ENCODE measurements at places on chromosomes 1 and 21.
A peak's percentile ranks its signal among the peaks of the same experiment; 100 is the strongest.

DNA sequence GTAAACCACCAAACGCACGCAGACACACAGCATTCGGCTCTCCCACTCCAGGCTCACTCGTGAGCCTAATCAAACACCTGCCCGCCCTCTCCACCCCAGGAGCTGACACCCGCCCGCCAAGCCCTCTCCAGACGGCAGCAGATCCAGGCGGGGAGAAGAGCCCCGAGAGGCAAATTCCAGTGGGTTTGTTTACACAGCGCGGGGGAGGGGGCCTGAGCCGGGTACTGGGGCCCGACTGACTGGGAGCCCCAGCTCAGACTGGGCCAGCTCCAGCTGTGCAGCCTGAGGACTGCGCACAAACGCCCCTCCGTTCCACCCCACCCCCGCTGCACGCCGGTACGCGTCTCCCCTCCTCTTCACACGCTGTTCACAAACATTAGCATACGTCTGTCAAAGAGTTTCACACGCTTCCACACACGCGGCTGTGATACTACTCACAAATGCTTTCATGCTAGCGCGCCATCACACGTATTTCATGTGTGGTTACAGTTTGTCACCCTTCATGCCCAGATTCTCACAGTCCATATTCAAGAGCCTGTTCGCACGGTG, 1.0 kb upstream of the EFNA1 start:
- peak; percentile 83 for DNase-seq

DNA sequence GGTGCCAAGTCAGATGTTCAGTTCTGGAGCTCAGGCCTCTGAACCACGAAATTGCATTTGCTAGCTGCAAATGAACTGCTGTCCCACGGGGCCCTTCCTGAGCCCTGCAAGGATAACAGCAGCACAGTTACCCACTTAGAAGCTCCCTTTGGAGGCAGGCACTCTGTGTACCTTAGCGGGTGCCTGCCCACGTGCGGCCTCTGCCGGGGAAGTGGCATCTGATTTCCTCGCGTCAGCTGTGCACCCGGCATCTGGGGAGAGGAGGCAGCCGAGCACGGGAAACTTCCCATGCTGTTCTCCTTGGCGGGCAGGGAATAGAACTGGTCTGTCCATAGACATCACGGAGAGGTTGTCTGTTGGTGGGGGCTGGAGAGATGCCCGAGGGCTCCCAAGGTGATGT, 148.0 kb upstream of the C1orf174 start:
- DNase-seq, result peak; percentile 91

DNA sequence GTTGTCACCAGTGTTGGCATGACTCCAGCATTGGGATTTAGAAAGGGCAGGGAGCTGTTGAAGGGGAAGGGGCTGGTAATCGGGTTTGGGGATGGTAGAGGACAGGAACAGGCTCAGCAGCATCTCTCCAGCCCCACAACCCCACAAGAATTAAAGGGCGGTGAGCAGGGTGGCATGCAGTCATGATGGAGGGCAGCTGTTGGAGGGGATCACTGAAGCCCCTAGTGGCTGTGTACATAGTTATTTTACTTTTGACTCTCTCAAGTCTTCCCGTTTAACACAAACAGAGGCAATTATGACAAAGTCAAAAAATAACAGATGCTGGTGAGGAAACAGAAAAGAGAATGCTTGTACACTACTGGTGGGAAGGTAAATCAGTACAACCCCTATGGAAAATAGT, 213.8 kb downstream of the URB2 start:
- no peak for DNase-seq

GRCh38 chr1:59292562-59292961, 4.3 kb upstream of the FGGY start:
- peak; percentile 19 for DNase-seq

- DNase-seq, result no peak
These were observed 29.8 kb upstream of the NFIA start for GRCh38 chr1:61052395-61053225.

DNA sequence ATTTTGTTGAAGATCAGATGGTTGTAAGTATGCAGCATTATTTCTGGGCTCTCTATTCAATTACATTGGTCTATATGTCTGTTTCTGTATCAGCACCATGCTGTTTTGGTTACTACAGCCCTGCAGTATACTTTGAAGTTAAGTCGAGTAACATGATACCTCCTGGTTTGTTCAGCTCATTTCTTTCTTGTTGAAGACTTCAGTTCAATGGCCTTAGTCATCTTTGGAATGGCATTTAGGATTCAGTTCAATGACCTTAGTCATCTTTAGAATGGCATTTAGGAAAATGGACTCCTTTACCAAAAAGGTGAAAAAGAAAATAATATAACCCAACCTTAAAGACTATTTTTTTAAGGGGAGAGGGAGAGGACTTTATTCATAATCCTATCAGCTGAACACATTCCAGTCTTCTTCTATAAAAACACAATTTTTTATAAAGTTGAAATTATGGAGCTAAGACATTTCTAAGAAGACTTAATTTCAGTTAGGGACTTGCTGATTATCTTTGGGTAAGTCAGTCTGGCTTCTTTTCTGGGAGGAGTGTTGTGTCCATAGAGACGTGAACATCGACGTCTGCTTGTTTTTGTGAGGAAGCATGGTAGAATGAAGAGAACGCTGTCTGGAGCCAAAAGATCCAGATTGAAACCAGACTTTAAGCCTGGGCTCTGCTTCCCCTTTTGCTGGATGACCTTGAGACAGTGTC, 48.3 kb downstream of the DDR2 start:
- no peak for DNase-seq

DNA sequence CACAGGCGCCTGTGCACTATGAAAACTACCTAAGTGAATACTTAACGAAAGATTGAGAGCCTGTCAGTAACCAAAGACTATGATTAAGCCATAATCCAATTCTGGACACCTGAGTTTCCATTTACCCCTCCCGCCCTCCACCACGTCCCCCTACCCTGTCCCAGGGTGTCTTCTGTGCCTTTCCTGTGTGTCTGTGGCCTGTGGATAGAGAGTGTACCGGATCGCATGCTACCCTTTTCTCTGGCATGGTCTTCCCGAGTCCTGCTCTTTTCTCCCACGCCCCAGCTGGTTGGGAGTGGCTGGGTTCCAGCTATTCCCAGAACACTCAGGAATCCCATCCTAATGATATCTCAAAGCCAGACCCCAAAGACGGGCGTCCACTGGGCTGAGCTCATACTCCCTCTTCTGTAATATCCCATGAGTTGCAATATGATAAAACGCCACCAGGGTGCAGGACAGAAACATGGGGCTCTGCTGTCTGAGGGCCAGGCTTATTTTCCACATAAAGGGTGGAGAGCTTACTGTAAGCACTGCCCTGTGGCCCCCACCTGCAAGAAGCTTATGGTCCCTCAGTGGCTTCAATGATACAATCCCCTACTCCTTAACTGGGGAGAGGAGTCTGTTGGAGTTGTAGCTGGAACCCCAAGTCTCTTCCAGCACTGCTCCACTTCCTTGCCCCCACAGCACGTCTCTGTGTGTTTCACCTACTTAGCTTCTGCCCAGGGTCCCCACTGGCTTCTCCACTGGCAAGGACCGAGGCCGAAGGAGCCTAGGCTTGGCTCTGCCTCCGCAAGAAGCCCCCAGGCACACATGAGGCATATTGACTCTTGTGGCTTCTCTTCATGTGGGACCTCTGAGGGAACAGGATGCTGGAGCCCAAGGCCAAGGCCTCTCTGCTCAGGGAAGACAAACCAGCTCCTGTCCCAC, 17.6 kb upstream of the ALX3 start:
- DNase-seq, result peak; percentile 43

DNA sequence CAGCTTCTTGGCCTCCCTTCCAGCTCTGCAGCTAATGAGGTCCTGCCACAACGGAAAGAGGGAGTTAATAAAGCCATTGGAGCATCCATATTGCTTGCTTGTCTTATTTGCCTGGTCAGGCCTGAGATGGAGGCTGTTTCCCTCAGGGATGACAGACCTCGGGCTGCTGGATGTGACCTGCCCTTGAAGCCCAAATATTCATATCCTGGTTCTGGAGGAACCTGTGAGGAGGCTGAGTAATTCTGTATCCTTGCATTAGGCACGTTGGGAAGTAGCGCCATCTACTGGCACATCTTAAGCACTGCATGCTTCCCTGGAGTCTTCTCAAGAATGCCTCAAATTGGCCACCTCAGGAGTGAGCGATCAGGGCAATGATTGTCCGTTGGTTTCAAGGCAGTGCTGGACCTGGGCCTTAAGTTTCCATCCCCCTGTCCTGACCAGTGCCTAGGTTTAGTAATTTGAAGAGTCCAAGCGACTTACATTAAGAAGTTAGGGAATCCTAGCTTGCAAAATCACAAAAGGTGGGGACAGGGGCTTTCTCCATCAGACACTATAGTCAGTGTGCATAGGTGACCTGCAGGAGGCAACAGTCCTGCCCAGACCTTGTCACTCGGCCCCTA, 13.8 kb upstream of the NASP start:
- DNase-seq, result peak; percentile 80

DNA sequence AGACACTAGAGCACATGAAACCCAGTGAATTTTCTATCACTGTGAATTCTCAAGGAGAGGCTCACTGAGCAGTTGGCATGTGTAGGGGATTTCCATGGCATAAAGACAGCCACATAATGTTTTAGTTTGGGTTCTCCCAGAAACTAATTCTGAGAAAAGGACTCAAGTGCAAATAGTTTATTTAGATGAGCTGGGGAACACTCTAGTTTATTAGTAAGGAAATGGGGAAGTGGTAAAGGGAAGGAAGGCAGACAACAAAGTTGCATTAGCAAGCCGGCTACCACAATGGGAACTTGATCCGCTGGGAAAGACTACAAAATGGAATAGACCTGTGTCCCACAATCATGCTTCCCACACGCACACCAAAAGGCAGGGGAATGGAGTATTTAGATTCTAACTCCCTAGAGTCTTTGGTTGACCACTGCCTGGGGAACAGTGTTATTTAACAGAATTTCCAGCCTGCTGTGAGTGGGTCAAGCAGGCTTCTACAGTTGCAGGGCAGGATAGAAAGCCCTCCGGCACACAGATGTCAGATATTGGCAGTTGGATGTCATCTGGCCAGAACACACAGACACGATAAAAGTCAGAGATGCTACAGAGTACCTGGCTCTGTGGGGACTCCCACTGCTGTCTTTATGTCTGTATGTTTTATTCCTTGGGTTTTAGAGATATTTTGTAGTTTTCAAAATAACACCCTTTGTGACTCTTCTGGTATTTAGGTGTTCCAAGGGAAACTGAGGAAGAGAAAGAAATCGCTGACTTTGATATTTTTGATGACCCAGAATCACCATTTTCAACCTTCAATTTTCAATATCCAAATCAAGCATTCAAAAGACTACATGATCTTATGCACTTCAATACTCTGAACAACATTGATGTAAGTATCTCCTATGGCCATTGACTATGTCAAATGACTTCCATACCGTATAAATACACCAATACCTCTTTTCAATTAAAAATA, 150.1 kb downstream of the PLA2G4A start:
- no peak for DNase-seq

- DNase-seq, result peak; percentile 37
These were observed 97.3 kb downstream of the SLC35F3 start for GRCh38 chr1:234001817-234002216.

- no peak for DNase-seq
These were observed 25.5 kb downstream of the GPATCH2 start for GRCh38 chr1:217605390-217605789.

GRCh38 chr1:110190282-110190929, 19.7 kb upstream of the KCNC4 start:
- DNase-seq, result peak; percentile 68

- DNase-seq, result no peak
These were observed 78.1 kb upstream of the PAPPA2 start for GRCh38 chr1:176384841-176385240.

DNA sequence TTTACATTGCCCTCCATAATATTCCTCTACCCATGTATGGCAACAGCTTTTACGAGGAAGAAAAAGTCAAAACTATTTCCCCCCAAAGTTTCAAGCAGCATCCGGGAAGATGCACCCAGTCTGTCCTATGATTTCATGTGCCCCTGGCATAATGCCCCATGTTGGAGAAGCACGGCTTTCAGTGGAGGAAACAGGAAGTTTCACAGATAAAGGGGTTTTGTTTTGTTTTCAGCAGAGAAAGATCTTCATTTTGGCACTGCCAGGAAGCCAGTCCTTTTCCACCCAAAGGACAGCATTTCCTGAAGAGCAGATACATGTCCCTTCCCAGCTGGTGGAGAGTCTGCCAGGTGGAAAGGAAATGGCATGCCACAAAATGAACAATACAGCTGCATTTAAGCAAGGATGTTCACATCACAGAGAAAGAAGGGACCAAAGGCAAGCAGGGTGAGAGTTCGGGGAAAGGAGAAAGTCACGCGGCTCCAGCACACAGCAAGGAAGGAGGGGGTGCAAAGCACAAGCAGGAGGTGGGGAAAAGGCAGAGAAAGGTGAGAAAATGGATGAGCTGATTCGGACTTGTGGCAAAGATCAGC, 95.3 kb upstream of the HIVEP3 start:
- peak; percentile 62 for DNase-seq

DNA sequence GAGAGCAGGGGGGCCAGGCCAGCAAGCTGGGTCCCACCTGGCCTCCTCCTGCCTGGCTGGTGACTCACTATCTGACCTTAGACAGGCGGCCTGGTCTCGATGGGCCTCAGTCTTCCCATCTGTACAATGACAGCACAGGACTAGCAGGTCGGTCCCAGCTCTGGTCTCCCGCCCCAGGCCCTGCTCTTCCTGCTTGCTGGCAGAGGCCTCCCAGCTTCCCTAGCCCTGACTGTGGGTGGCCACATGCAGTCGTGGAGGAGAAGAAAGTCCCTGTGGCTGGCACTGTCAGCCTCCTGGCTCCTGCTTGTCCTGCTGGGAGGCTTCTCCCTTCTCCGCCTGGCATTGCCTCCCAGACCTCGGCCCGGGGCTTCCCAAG, 817 bp downstream of the EXTL1 start:
- no peak for DNase-seq

GRCh38 chr1:176720838-176721237, 257.9 kb downstream of the PAPPA2 start:
- no peak for DNase-seq

GRCh38 chr21:15050568-15051377, 14.0 kb downstream of the NRIP1 start:
- no peak for DNase-seq

GRCh38 chr1:240776237-240776636, 164.3 kb upstream of the GREM2 start:
- no peak for DNase-seq

GRCh38 chr1:228316589-228317387, 89.8 kb downstream of the TRIM11 start:
- no peak for DNase-seq

DNA sequence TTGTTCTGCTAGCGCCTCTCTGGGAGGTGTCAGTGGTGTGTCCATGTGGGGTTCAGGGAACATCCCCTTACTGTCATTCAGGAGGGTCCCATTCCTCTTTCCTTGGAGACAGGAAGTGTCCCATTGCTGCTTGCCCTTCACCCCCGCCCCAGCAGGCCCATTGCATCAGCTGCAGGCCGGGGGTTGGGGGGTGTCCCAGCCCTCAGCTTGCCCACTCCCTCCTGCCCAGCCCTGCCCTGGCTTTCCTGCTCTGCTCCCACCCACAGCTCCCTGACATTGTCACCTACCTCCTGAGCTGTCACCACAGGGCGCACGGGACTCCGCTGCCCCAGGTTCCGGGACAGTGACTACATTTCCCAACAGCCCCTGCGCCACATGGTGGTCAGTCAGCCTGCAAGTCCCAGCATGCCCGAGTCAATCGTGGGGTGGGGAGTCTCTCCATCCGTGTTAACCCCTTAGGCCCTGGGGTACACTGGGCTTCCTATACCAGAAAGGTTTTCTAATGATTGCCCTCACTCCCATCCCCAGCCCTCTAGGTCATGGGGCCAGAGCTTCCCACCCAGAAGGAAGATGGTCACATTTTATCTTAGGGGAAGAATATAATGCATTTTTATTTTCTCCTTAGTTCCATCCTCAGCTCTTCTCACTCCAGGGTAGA, at the start of gene INPP5B:
TSS of gene INPP5B (minus strand) at position 351 of the 658 bp plus-strand sequence. CDS start 745 bp downstream, outside the sequence.
- peak; percentile 94 for DNase-seq

All from head of caudate nucleus (tissue), 42 donors.